ENCODE measurements at places on chromosomes 12 and 14.

- DNase-seq = no peak
These were observed 248.0 kb downstream of the DAD1 start for GRCh38 chr14:22341049-22341448.

GRCh38 chr14:89626233-89626806 is 209.3 kb upstream of the FOXN3 start:
- DNase-seq = no peak

DNA sequence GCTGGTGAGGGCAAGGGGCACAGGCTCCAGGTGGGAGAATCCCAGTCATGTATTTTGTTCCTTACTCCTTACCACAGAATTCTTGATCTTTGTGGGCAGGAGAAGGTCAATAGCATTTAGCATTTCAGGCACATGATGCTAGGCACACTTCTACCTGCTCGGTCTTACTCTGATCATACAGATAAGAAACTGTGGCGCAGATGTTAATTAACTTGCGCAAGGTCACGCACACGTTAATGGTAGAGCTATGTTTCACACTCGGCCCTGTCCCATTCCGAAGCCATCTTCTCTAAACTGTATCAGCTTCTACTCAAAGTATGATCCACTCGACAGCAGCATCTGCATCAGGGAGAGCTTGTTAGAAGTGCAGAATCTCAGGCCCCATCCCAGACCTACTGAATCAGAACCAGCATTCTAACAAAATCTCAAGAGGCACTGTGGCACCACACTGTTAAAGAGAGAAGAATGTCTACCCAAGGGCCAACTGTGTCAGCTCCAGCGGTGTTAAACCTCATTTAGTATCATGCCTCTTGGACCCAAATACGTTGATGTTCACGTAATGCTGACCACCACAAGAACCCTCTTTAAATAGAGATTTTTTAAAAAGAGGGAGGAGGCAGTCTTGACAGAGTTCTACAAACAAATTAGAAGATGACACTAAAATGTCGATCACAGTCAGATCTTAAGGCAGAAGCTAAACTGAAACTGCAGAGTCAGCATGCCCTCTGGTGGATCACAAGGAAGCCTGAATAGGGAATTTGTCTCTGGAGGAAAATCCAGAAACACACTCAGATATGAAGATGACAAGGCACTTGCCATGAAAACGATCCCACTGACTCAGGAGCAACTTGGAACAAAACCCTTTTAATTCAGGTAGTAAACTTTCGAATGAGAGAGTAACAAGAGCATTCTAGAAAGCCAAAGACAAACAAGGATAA is 7.3 kb downstream of the STXBP6 start:
- DNase-seq = no peak

DNA sequence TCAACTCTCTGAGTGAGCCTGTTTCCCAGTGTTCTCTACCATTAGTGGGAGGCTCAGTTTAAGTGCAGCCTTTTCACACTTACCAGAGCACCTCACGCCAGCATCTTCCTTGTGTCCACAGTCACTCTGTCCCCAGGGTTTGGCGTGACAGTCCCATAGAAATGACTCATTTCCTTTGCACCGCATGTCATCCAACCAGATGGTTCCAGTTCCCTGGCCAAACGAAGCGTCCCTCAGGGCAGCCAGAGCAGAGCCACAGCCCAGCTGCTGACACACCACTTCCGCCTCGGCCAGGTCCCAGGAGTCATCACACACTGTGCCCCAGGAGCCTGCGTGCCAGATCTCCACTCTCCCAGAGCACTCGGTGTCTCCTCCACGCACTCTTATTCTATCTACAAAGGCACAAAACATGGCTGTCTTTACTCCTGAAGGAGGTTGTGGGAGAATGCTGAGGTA is 65.4 kb downstream of the ACSM4 start:
- no peak for DNase-seq

- no peak for DNase-seq
These were observed 6.1 kb upstream of the LRP1-AS start for GRCh38 chr12:57153415-57153997.

GRCh38 chr14:68160779-68161546 is 341.4 kb downstream of the RAD51B start:
- DNase-seq = no peak

- no peak for DNase-seq
These were observed 18.5 kb upstream of the CD69 start for GRCh38 chr12:9779209-9779608.

DNA sequence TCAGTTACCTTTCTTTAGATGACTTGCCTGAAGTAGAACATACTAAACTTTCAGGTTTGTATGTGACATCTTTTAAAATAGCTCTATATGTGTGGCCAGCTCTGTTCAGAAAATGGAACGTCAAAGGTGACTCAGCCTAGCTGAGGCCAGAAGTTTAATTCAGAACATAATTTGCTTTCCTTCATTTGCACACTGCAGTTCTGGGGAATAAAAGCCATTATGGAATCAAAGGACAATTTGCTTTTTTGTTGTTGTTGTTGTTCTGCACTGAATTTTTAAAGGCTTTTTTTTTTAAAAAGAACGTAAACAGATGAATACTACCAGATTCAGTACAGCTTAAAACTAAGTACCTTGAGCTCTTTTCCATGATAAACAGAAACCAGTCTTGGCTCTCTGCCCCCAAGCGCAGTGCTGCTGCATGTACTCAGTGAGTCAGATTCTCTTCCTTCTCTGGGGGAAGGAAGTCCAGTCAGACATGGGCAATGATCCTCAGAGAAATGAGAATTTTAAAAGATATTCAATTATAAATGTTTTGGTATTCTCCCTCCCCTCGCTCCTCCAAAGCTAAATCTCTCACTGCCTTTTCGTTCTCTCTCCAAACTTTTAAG is 644.2 kb downstream of the NOVA1 start:
- DNase-seq = no peak

GRCh38 chr12:68559984-68560850 is 50.5 kb upstream of the RAP1B start:
- no peak for DNase-seq

DNA sequence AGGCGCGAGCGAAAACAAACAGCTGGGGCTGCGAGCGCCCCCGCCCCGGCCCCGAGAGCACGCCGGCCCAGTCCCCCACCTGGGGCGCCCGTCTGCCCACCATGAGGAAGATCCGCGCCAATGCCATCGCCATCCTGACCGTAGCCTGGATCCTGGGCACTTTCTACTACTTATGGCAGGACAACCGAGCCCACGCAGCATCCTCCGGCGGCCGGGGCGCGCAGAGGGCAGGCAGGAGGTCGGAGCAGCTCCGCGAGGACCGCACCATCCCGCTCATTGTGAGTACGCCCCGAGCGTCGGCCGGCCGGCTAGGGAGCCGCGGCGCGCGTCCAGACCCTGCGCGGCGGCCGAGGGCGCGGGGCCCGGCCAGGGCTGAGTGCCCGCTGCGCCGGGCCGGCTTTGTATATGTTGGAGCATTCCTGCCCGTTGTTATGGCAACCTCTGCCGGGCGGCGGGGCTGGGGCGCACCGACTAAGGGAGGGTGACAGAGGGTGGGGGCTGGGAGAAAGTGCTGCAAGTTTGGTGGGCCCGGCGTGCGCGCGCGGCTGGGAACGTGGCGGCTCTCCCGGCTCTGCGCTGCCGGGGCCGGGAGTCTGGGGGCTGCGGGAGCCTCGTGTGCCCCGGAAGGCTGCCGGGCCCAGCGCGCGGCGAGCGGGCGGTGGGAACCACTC is 367 bp downstream of the GALNT16 start:
- DNase-seq = no peak
